ENCODE measurements at places on chromosomes 6 and 20.

- H3K36me3 ChIP-seq = peaks cover 3% of the 10 kb centered on the region
- peak overlapping the region; percentile 28 for H3K27ac ChIP-seq
- no peak for DNase-seq
These were observed 3.9 kb downstream of the APOBEC2 start for GRCh38 chr6:41056768-41057490.

DNA sequence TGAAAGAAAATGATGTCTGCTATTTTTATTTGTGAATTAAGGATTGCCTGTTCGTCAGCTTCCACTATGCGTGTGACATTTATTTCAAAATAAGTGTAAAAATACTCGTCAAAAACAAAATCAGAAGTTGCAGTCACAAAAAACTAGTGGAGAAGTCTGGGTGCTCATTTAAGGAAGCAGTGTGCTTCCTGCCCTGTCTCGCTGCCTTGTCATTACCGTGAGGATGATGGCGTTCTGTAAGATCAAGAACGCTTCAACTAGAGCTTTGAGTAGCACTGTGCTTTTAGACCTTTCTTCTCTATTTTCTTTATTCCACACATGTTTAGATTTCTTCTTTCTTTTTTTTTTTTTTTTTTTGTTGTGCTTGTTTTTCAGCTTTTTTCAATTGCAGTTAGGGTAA is 186.9 kb downstream of the TBC1D7 start:
- peaks cover 7% of the 10 kb centered on the region for H3K4me1 ChIP-seq
- H3K27me3 ChIP-seq = no peaks in the 10 kb centered on the region
- no peak overlapping the region for H3K27ac ChIP-seq

- H3K36me3 ChIP-seq = no peaks in the 10 kb centered on the region
- H3K4me1 ChIP-seq = peaks cover 15% of the 10 kb centered on the region
- H3K27me3 ChIP-seq = peaks cover 69% of the 10 kb centered on the region
- DNase-seq = no peak
- H3K27ac ChIP-seq = no peak overlapping the region
- peak overlapping the region; percentile 92 for H3K4me3 ChIP-seq
These were observed 1.3 kb upstream of the NKAIN2 start for GRCh38 chr6:123802351-123802696.

- H3K27me3 ChIP-seq = no peaks in the 10 kb centered on the region
- H3K4me1 ChIP-seq = peaks cover 48% of the 10 kb centered on the region
- H3K36me3 ChIP-seq = peaks cover 24% of the 10 kb centered on the region
These were observed 2.1 kb downstream of the TOP1 start for GRCh38 chr20:41030531-41031242.

DNA sequence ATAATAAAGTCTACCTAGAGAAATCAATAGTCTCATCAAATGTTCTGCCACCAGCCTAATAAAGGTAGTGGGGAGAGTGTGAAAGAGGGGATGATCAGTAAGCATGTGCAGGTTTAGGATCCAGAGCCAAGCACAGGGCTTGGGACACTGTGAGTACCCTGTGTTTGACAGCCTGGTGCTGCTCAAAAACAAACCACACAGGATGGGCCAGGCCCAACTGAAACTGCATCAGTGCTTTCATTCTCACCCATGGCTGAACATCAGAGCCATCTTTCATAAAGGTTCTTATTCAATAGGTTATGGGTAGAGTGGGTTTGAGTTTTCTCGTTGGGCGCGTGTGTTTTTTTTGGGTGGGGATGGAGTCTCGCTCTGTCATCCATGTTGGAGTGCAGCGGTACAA is 87.3 kb upstream of the NHSL1 start:
- H3K27me3 ChIP-seq = no peaks in the 10 kb centered on the region
- DNase-seq = no peak
- peaks cover 5% of the 10 kb centered on the region for H3K36me3 ChIP-seq
- H3K27ac ChIP-seq = no peak overlapping the region
- H3K4me3 ChIP-seq = no peak overlapping the region

DNA sequence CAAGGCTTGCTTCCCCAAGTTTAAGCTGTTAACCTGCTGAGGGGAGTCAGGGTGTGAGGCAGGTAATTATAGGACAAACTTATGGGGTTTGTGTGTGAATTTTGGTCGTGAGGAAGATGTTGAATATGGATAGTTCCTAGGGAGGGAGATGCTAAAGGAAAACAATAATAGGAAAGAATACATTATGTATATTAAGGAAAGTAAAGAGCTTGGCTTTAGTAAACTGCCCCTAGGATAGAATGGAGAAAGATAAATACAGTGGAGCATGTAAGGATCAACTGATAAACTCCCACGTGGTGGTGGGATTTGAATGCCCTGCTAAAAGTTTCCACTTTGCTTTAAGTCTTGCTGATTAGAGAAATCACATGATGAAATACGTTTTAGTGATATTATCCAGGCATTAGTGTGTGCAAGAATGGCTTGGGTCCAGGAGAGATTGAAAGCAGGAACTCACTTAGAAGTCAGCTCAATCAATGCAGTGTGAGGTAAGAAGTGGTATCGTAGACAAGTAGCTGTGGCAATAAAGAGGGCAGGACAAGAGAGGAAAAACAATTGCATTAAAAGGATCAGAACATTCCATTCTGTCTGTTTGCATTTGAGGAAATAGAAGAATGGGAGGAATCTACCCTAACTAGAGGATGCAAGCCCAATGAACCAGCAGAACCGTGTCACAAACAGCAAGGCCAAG is 52.5 kb downstream of the RPS12 start:
- no peaks in the 10 kb centered on the region for H3K36me3 ChIP-seq
- no peak for DNase-seq
- H3K27me3 ChIP-seq = peaks cover 3% of the 10 kb centered on the region
- no peak overlapping the region for H3K4me3 ChIP-seq
- no peak overlapping the region for H3K27ac ChIP-seq

GRCh38 chr6:33860706-33861474 is 57.1 kb upstream of the MLN start:
- peaks cover 14% of the 10 kb centered on the region for H3K4me1 ChIP-seq
- DNase-seq = no peak
- H3K36me3 ChIP-seq = no peaks in the 10 kb centered on the region
- H3K27ac ChIP-seq = no peak overlapping the region
- no peak overlapping the region for H3K4me3 ChIP-seq

DNA sequence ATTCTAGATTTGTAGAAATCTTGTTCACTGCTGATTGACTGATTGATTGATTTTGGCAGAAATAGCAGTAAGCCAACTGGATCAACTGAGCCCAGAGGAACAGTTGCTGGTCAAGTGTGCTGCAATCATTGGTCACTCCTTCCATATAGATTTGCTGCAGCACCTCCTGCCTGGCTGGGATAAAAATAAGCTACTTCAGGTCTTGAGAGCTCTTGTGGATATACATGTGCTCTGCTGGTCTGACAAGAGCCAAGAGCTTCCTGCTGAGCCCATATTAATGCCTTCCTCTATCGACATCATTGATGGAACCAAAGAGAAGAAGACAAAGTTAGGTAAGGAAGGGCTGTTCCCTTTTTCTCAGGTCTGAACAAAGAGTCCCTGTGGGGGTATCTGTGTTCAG is 31.2 kb downstream of the TREML1 start:
- no peak for DNase-seq
- peaks cover 11% of the 10 kb centered on the region for H3K36me3 ChIP-seq
- H3K4me1 ChIP-seq = no peaks in the 10 kb centered on the region
- no peak overlapping the region for H3K4me3 ChIP-seq

DNA sequence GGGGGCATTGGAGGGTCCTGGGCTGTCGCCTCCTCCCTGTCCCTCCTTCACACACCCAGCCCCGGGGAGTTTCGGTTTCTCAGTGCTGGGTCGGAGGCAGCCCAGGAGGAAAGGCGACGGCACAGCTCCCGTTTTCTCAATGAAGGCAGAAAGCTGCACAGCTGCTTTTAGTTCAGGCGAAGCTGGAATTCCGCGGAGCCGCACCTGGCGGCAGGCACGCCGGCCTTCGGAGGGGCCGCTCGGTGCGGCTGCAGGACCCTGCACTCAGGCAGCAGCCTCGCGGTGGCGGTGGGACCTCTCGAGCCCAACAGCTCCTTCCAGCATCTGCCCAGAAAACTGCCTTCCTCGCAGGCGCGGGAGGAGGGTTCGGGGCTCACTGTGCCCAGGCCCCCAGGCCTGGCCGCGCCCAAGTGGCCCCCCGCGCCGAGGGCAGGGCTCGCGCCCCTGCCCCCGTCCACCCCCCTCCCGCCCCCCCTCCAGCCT is 4.6 kb downstream of the FOXQ1 start:
- peaks cover 13% of the 10 kb centered on the region for H3K4me1 ChIP-seq
- H3K36me3 ChIP-seq = peaks cover 11% of the 10 kb centered on the region
- H3K27me3 ChIP-seq = peaks cover 40% of the 10 kb centered on the region
- H3K4me3 ChIP-seq = peak overlapping the region; percentile 83

- no peaks in the 10 kb centered on the region for H3K4me1 ChIP-seq
- no peaks in the 10 kb centered on the region for H3K36me3 ChIP-seq
- peaks cover 3% of the 10 kb centered on the region for H3K27me3 ChIP-seq
- H3K4me3 ChIP-seq = no peak overlapping the region
These were observed 83.5 kb upstream of the SCAF8 start for GRCh38 chr6:154649721-154650120.

DNA sequence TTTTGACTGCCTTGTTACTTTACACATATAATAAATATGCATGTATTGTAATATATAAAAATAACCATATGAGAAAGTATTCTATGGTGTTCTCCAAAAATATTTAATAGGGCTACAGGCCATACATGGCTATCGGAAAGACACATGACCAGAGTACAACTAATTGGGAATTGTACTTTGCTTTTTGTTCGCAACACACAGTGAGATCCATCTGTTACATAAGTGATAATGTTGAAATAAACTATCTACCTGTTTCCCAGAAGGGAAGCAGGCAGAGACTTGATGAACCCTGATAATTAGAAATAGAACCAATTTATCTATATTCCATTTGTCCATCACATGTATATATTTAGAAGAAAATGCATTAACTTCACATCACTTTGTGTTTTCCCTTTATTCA is 344.0 kb upstream of the PLCB4 start:
- H3K4me1 ChIP-seq = peaks cover 10% of the 10 kb centered on the region
- H3K36me3 ChIP-seq = no peaks in the 10 kb centered on the region
- DNase-seq = no peak
- no peak overlapping the region for H3K4me3 ChIP-seq
- no peaks in the 10 kb centered on the region for H3K27me3 ChIP-seq

DNA sequence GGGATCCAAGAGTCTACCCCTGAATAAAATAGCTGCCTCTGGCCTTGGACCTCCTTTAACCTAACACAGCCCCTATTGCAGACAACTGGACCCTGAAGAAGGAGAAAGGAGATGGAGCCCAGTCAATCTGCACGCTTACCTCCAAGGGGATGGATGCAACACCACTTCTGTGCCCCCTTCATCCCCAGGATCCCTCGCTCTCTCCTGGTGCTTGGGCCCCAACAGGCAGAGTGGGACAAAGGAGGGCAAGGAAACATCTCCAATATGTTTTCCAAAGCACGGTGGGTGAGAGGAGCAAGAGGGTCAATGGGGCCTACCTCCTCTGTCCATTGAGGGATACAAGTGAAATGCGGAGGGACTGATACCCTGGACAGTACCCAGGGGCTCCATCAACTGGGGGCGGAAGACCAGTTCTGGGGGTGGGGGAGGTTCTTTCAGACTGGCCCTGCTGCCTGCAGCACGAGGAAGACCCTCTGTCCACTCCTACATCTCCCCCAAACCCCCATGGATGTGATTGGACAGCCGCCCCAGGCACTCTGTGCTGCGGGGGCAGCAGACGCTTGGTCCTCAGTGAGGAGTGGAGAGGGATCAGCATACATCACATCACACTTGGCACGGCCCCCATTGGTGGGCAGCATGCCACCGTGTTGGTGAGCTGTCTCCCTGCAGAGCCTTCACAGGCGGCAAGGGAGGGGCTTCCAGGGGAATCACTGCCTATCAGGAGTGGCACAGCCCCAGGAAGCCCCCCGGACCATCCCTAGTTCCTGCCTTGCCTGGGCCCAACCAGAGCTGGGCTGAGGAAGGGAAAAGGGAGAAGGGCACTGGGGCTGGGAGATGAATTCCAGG is 70.6 kb downstream of the MRPL14 start:
- no peaks in the 10 kb centered on the region for H3K27me3 ChIP-seq
- H3K4me3 ChIP-seq = no peak overlapping the region
- DNase-seq = no peak
- H3K4me1 ChIP-seq = peaks cover 39% of the 10 kb centered on the region
- no peak overlapping the region for H3K27ac ChIP-seq
- no peaks in the 10 kb centered on the region for H3K36me3 ChIP-seq

- H3K36me3 ChIP-seq = no peaks in the 10 kb centered on the region
- H3K27me3 ChIP-seq = no peaks in the 10 kb centered on the region
- H3K27ac ChIP-seq = no peak overlapping the region
- H3K4me3 ChIP-seq = no peak overlapping the region
- no peaks in the 10 kb centered on the region for H3K4me1 ChIP-seq
- no peak for DNase-seq
These were observed 269.6 kb downstream of the GRIK2 start for GRCh38 chr6:101663100-101663499.

GRCh38 chr6:141123049-141123448 is 1009.7 kb upstream of the GJE1 start:
- DNase-seq = no peak
- H3K4me1 ChIP-seq = no peaks in the 10 kb centered on the region
- no peak overlapping the region for H3K4me3 ChIP-seq
- H3K36me3 ChIP-seq = no peaks in the 10 kb centered on the region
- H3K27me3 ChIP-seq = no peaks in the 10 kb centered on the region

DNA sequence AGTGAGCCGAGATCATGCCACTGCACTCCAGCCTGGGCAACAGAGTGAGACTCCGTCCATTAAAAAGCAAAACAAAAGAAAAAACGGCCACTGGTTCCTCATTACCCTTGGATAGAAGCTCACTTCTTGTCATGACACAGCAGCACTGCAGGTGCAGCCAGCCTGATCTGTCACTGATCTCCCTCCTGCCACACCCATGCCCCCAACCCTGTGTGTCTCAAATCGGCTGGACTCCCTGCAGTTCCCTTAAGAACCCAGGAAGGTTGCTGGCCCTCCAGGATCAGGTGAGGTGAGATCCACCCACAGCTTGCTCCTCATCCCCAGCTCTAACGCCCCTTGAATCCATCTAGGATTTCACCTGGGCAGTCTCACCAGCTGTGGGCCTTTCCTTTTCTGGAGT is 26.3 kb upstream of the NNAT start:
- H3K27me3 ChIP-seq = no peaks in the 10 kb centered on the region
- DNase-seq = no peak
- no peak overlapping the region for H3K27ac ChIP-seq
- no peaks in the 10 kb centered on the region for H3K4me1 ChIP-seq
- no peak overlapping the region for H3K4me3 ChIP-seq
- H3K36me3 ChIP-seq = peaks cover 11% of the 10 kb centered on the region

GRCh38 chr20:18853946-18854646 is 40.5 kb downstream of the SCP2D1 start:
- no peak for DNase-seq
- H3K36me3 ChIP-seq = no peaks in the 10 kb centered on the region
- no peak overlapping the region for H3K4me3 ChIP-seq
- H3K4me1 ChIP-seq = no peaks in the 10 kb centered on the region
- H3K27ac ChIP-seq = no peak overlapping the region

Data from type B pancreatic cell (in vitro differentiated cells).